ENCODE measurements at places on chromosomes 7 and 10.

DNA sequence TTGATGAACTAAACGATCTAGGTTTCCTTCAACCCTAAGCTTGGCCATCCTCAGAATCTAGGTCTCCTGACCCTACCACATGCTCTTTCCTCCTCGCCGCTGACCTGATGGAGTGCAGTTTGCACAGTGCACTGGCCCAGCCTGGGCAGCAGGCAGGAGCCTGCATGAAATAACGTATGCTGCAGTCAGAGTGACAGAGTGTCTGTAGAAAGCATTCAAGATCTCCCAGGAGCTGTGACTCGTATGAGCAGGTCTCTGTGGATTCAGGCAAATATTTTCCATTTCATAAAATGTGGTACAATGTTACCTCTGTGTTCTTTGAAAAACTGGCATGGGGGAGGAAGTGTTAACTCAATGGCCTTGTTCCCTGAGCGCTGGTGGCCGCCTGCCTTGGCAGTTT, 441.8 kb downstream of the RPS24 start:
- no peak for DNase-seq

DNA sequence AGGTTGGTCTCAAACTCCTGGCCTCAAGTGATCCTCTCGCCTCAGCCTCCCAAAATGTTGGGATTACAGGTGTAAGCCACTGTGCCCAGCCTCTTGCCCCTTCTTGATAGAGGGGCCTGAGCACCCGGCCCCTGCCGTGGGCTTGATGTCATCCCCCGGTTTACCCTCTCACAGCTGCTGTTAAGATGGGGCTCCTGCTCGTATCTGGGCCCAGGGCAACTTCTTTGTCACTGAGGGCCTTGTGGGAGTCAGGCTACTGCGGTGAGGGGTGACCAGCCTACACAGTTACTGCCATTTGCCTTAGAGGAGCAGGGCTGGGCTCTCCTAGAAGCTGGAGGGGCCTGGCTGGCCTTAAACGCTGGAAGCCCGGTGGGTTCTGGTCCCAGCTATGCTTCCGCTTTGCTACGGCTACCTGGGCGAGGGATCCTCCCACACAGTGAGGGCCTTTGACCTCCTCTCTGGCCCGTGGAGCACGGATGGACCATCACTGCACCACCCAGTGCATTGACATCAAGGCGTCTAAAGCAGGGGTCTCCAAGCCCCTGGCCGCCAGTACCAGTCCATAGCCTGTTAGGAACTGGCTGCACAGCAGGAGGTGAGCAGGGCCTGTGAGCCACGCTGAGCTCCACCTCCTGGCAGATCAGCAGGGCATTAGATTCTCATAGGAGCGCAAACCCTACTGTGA, 1.1 kb upstream of the TMEM130 start:
- DNase-seq, result no peak

DNA sequence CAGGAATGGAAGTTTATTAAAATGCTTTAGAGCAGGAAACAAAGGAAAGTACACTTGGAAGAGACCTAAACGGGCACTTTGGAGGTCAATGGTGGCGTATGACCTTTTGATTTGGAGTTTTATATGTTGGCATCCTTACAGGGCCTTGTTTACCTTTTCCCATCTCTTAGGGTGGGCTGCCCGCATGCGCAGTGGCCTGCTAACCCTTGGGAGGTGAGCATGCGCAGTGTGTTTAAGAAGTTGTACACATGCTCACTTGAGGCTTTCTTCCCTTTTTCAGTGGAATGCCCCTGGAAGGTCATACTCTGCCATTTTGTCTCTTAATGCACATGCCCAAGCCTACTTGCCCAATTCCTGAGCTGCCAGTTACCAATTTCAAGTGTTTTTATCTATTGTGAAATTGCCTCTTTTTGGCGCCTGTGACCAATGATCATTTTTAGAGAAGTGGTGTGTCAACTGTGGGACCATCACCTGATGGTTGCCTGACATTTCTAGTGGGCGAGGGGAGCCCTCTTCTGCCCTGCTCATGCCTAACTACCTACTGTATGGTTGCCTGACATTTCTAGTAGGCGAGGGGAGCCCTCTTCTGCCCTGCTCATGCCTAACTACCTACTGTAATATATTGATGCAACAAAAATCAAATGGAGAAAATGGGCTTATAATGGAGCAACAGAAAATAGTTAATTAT, 138.0 kb downstream of the PPP1R9A start:
- no peak for DNase-seq

GRCh38 chr10:64041185-64041988, 520.2 kb downstream of the REEP3 start:
- peak; percentile 71 for DNase-seq

- no peak for DNase-seq
Observed at GRCh38 chr7:41046221-41046761, 656.6 kb downstream of the INHBA start.

- DNase-seq, result no peak
Observed at GRCh38 chr10:31940839-31941653, 12.4 kb upstream of the ARHGAP12 start.

- DNase-seq, result no peak
Observed at GRCh38 chr10:19178675-19179074, 130.1 kb downstream of the MALRD1 start.

- DNase-seq, result no peak
Observed at GRCh38 chr10:78279756-78280155, 246.1 kb downstream of the RPS24 start.

- DNase-seq, result no peak
Observed at GRCh38 chr10:132011024-132011423, 29.3 kb upstream of the BNIP3 start.

DNA sequence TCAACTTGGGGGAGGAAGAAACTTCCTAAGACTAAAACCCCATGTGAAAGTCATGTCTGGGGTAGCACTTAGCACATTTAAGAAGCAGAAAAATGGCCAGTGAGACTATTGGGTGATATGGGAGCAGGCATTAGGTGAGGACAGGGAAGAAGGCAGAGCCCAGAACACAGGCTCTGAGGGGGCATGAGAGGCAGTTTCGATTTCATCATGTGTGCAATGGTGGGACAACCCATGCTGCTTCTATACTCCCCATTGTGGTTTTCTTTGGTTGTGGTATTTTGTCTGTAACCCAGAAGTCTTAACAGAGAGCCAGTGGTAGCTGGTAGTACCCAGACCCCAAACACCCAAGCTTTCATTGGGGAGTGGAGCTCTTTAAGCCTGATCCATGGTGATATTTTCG, 752.0 kb downstream of the GRID1 start:
- no peak for DNase-seq

DNA sequence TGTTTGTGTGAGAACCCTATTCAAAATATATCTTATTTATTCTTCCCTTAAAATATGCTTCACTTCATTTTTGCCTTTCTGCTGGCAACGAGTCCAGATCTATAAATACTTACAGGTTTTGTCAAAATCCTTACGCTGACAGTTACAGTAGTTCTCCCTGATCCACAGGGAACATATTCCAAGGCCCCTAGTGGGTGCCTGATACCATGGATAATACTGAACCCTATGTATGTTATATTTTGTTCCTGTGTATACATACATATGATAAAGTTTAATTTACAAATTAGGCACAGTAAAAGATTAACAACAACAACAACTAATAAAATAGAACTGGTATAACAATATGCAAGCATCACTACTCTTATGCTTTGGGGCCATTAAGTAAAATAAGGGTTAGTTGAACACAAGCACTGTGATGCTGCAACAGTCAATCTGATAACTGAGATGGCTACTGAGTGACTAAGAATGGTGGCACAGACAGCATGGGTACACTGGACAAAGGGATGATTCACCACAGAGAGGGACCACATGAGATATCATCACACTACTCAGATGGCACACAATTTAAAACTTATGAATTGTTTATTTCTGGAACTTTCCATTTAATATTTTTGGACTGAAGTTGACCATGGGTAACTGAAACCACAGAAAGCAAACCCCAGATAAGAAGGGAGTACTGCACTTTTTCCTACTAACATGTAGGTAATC, 29.4 kb upstream of the PCGF5 start:
- no peak for DNase-seq

- no peak for DNase-seq
Observed at GRCh38 chr7:44466300-44467216, 23.9 kb downstream of the NUDCD3 start.

DNA sequence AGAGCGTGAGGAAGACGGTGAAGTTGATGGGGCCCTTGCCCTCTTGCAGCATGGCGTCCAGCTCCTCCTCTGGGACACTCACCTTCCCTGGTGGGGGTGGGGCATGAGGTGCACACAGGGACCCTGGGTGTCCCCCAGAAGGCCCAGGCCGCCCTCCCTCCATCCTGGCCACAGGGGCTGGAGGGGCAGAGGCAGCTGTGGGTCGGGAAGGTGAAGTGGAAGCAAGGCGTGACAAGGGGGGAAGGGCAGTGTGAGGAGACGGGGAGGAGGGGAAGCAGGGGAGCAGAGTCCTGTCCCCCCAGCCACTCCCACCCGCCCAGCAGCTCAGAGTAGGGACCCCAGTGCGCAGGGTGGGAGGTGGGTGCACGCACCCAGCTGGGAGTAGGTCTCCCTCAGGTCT, 791 bp downstream of the MYL7 start:
- DNase-seq, result no peak

DNA sequence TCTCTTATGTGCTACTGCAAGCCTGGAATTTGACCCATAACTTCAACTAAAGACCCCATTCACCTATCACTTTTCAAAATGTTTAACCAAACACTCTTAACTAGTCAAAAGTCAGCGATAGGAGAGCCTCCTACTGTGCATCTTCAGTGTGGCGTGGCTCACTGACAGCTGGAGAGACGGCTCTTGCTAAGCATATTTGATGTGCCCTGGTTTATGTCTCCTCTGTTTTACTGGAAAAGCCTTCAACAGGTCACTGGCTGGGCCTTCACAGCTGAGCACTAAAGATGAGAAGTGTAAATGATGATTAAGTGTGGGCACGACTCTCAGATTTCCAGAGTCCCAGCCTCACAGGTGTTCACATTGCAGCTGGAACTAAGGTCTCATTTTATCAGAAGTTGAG, 472.1 kb downstream of the SEMA3D start:
- no peak for DNase-seq

DNA sequence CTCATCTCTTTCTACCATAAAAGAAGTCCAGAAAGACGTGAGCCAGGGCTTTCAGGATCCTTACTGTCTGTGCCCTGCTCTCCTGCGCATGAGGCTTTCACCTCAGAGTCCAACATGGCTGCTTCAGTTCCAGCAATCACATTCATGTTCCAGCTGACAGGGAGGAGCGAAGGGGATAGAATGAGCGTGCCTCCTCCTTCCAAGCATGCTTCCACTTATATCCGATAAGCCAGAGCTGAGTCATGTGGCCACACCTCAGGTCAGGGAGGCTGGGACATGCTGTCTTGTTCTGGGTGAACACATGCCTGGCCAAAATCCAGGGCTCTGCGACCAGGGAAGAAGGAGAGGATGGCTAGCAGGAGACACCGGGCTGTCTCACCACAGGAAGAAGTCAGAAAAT, 248.2 kb downstream of the SKAP2 start:
- DNase-seq, result no peak

GRCh38 chr7:73779517-73779916, 9.4 kb upstream of the CLDN3 start:
- no peak for DNase-seq

DNA sequence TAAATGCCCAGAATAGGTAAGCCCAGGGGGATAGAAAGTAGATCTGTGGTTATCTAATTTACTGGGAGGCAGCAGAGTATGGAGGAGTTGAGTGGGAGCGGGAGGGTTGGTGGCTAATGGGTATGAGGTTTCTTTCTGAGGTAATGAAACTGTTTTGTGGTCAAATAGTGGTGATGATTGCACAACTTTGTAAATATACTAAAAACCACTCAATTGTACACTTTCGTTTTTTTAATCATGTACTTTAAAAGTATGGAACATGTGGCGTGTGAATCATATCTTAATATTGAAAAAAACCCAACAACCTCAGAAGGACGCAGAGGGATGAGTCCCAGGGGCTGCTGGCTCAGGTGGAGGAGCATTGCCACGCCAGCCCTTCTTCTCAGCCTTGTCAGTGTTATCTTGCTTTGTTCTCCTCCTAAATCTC, 118.1 kb downstream of the WDR11 start:
- no peak for DNase-seq

DNA sequence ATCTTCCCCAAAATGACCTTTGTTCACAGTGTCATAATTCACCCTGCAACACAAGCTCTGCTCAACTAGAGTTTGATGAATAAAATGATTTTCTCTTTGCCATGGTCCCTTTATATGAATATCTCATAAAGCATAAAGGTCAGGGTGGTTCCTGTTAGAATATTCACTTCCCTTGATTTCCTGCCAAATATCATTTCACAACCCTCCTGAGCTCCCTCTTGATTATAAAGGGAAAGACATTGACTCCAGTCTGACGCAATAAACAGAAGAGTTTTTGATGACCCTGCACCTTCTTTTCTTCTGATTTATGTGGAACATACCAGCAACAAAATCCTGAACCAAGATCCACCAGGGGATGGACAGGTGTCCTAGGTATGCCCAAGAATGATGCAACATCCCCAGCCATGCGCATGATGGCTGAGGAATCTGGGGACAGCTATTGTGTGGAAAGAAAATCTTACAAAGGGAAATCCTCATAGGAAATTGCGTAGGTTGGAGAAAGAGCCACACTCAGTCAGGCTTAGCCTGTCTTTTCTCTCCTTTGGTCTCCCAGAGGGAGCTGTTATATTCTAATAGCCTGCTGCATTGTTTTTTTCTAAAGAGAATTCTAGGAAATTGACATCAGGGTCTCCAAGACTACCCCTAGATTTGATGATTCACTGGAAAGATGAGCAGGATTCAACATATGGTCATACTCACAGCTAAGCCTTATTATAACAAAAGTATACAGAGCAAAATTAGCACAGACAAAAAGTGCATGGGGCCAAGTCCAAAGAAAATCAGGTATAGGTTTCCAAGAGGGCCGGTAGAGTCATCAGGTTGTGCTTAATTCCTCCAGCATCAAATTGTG, 18.8 kb downstream of the IFIT3 start:
- no peak for DNase-seq

DNA sequence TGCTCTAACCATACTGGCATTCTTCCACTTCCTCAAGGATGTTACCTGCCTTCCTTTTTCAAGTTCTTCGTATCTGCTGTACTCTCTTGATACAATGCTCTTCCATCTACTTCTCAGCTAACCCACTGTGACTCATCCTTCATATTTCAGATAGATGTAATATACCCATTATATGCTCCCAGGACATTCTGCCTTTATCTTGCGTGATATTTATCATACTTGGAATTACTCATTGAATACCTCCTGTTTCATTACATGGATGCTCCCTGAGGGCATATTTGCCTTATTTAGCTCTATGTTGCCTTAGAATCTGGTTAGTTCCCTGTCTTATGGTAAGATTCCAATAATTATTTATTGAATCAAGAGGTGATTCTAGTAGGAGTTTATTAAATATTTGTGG, 706.4 kb downstream of the SORCS3 start:
- DNase-seq, result no peak

- DNase-seq, result no peak
Observed at GRCh38 chr7:50869108-50869725, 86.5 kb upstream of the GRB10 start.

GRCh38 chr10:95284807-95285206, 6.0 kb downstream of the PDLIM1 start:
- no peak for DNase-seq

Data from NCI-H774 (cell line).